ENCODE measurements at places on chromosomes 4 and X. TPM values are rescaled to one million over a fixed set of nuclear protein-coding genes. Genes with fewer than 3 reads are reported as not detected.

Gene GSX2
- not detected for total RNA-seq

Gene MAGEA2B
- not detected for total RNA-seq

Gene MAP7D2
- total RNA-seq: 9.9 TPM

Gene MAGEA10
- total RNA-seq: 8.0 TPM

Gene SEPSECS
- total RNA-seq: 7.4 TPM

Gene SPANXD
- not detected for total RNA-seq

Gene SMARCA1
- total RNA-seq: 157 TPM

Gene CXCL3
- total RNA-seq: 4.8 TPM

Gene MGAT4D
- 3.2 TPM for total RNA-seq

Gene LONRF3
- 3.5 TPM for total RNA-seq

Gene GPM6B
- 10.1 TPM for total RNA-seq

Gene TRIM60
- total RNA-seq: not detected

Gene NPY5R
- total RNA-seq: not detected

Gene UGT2B17
- total RNA-seq: not detected

Data from prostate gland (tissue), 2 donors.